ACHN (cell line): ENCODE measurements at places on chromosomes 2 and 18.
A peak's percentile ranks its signal among the peaks of the same experiment; 100 is the strongest.

DNA sequence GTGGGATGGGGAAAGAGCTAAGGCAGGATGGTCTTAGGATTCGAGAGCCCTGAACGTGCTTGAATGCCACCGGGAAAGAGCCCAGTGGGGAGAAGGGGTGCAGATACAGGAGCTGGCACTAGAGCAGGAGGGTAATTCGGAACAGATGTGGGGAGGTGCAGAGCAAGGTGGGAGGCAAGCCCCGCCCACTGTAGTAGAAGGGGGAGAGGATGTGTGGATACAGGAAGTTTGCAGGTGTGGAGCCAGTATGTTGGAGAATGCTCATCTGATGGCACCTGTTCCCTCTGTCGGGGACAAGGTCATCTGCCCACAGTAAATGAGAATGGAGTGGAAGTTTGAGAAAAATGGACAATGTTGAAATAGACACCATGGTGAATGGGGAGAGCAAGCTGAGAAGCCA, 28.8 kb downstream of the CHST10 start:
- DNase-seq = no peak

DNA sequence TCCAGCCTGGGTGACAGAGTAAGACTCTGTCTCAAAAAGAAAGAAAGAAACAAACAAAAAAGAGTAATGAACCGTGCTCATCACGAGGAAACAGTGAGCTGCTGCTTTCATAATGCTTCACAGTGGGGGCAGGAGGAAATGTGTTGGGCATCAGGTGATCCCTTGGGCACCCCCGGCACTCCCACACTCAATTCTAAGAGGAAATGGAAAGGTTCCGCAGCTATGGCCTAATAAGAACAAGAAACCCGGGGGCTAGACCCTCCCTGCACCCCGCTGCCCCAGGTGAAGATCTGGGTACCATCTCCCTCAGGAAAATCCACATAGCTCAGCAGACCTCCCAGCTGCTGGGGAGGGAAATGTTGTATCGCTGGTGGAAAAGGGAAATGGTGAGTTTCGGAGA, 118.9 kb downstream of the LPIN1 start:
- DNase-seq = no peak

DNA sequence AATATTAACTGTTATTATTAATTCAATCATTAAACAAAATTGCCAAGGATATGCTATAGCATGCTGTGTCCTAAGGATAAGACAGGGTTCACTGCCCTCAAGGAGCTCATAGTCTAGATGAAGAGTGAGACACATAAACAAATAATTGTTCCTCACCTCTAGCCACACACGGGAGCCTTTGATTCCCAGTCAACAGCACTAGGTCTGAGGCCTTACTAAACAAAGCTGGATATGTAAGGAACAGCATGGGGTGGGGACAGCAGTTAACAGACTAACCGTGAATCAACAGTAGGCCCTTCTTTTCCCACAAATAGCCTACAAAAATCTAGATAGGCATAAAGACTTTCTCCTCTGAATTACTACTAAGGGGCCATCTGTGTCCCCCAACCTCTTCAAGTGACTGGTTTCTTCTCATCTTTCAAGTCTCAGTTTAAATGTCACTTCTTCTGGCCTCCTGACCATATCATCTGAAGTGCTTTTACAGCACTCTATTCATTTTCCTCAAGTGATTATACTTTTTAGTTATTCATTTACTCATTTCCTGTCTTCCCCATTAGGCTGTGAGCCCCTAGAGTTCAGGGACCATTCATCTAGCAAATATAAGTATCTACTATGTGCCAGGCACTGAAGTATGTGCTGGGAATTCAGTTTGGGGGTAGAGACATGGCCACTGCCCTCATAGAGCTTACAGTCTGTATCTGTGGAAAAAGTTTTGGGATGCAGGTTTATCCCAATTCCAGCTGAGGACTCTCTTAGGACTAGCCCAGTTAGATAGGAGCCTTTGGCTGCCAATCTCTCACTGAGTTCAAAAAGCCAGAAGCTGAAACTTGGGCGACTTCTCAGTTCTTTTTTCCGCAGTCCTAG, 29.9 kb upstream of the IHH start:
- no peak for DNase-seq

DNA sequence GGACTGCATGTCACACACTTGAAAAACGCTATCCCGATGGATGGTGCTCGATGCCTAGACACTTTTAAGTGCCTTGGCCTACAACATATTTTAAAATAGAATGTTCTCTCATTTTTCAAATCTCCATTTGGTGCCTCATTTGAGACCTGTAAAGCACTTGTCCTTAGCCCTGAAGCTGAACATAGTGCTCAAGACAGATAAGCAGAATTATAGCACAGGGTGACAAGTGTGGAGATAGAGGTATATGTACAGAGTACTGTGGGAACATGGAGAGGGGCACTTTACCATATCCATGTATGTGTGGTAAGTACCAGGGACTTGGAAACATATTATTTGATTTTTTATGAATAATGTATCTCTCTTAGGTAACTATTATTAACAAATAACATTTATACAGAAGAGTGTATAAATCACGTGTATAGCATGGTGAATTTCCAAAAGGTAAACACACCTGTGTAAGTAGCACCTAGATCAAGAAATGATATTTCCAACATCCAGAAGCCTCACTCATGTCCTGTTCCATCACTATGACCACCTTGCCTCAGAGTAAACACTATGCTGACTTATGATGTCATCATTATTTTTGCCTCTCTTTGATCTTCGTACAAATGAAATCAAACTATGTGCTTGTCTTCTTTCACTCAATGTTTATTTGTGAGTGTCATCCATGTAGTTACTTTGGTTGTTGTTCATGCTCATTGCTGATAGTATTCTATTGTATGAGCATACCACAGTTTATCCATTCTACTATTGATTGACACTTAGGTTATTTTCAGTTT, 103.6 kb downstream of the BABAM2 start:
- no peak for DNase-seq

DNA sequence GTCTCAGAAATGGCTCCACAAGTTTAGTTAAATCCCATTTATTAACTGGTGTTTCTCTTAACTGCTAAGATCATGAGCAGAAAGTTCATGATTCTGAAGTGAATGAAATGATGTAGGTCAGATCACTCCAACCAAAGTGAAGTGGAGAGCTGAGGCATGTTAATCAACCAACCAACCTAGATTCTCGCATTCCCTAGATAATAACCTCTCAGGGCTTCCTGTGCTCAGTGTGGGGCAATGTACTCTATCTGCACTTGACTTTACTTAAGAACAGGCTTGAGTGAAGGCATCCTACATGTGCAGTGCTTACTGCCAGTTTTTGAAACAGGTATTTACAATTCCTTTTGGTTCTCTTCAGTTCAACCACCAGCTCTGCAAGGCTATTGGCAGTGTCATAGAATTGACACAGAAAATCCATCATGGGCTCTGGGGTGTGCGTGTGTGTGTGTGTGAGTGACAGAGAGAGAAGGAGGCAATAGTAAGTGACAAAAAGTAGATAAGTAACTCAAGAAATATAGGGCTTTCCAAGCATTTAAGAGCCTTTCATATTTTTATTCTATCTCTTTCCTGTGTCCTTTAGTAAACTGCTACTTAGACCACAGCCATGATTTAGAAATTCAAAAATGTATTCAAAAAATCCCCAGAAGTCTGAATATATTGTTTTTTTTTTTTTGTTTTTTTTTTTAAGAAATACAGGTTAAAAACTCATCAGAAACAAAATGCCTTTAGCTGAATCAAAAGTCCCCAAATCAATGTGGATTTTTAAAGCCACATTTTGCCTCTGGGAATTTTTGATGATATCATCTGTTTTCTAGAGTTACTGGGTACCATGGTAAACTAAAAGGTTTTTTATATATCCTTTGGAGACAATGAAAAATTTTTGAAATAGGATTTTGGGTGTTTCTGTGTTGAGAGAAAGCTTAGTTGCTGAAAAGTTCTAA, 28.6 kb downstream of the DOCK10 start:
- DNase-seq = peak; percentile 62

GRCh38 chr2:41847744-41848441, 199.9 kb upstream of the PKDCC start:
- no peak for DNase-seq

GRCh38 chr18:48284743-48285142, 124.4 kb downstream of the ZBTB7C start:
- DNase-seq = no peak

GRCh38 chr18:35143622-35144596, 96.9 kb upstream of the ZNF397 start:
- peak; percentile 54 for DNase-seq

DNA sequence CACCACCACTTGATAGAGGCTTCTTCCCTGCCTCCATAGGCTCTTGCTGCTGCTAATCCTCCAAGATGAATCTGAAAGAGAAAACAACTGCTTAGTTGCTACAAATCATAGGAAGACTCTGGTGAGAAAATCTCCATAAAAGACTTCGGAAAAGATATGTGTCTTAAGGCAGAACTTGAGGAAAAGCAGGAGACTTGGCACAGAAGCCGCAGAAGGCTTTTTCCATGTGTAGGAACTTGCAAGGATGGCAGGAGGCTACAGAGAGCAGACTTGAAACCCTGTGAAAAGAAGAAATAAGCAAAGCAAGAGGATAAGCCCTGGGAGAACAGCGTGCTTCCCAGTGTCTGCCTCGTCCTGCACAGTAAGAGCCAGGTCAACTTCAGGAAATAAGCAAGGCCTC, 128.2 kb upstream of the NDUFV2 start:
- no peak for DNase-seq

GRCh38 chr2:53182601-53183000, 585.0 kb upstream of the CHAC2 start:
- DNase-seq = no peak

GRCh38 chr2:38093527-38094165, 17.7 kb upstream of the CYP1B1 start:
- DNase-seq = no peak

- no peak for DNase-seq
These were observed 911.4 kb upstream of the ZEB2 start for GRCh38 chr2:145431181-145431951.

DNA sequence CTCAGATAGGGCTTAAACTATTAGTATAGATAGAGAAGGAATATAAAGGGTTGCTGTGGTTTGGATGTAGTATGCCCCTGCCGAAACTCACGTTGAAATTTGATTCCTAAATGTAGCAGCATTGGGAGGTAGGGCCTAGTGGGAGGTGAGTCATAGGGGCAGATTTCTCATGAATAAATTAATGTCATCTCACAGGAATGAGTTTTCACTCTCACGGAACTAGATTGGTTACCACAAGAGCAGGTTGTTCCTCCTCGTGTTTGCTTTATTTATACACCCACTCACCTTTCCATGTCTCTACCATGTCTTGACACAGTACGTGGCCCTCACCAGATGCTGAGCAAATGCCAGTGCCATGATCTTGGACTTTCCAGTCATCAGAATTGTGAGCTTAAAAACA, 218.2 kb downstream of the RBM43 start:
- no peak for DNase-seq

DNA sequence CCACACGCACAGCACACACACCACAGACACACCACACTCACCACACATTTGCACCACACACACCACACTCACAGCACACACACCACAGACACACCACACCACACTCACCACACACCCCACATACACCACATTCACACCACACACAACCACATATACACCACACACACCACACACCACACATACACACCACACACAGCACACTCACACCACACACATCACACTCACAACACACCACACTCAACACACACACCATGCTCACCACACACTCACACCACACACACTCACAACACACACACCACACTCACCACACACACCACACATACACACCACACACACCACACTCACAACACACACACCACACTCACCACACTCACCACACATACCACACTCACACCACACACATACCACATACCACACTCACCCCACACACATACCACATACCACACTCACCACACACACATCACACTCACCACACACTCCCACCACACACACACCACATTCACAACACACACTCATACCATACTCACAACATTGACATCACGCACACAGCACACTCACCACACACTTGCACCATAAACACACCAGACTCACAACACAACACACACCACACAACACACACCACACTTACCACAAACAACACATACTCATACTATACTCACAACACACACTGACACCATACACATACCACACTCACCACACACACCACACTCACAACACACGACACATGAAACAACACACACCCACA, 60.0 kb downstream of the SDC1 start:
- DNase-seq = no peak

- no peak for DNase-seq
These were observed 121.5 kb upstream of the LTBP1 start for GRCh38 chr2:32825291-32825712.

DNA sequence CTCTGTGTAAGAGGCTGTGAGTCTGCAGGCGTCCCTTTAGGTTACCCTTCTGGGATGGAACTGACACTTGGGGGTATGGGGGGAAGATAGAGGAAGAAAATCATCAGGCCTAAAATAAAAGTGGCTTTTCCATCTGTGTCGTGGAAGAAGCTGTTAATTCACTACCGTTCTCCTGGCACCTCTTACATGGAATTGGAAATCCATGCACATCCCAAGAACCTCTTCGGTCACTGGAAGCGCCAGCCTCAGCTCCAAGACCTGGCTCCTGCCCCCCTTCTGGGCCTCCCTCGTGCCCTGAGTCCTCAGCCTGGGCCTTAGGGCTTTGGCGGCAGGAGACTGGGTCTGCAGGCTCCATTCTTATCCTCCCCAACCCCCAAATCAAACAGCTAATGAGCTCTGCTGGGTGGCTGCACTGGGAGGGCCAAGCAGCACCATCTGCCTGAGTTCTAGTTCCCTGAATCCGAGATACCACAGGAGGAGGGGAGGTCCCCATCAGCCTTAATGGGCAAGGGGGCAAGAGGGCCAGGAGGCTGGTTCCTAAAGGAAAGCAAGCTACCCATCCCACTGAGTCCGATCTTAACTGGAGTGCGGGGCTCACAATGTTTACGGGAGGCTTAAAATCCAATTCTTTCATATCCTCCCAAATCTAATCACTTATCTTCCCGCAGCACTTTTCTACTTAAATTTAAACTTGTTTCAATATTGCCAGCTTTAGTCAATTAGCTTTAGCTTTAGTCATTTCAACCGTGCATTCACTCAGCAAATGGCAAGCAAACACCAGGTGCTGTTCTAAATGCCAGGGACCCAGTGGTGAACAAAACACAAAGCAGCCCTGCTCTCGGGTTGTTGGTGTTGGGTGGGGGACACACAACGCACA, 52.8 kb downstream of the FAM178B start:
- DNase-seq = no peak

GRCh38 chr2:129006135-129006886, 687.6 kb upstream of the HS6ST1 start:
- no peak for DNase-seq

- no peak for DNase-seq
These were observed 207.2 kb downstream of the NAPG start for GRCh38 chr18:10732990-10733389.

DNA sequence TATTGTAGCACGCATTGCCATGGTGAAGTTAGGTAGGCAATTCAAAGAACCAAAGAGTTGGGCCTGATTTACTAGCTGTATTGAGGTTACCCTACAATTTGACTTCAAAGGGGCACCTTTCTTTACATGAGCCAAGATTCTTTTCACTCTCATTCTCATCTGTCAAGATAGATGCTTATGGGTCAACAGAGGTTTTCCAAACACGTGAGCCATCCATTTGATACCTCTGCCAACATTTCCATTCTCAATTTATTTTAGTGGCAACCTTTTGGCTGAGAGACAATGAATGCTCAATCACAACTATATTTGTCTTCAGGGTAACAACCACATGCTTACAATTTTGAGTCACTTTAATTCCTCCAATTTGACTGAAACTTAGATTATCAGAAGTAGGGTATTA, 370.6 kb upstream of the CDH20 start:
- DNase-seq = no peak
